ENCODE measurements at places on chromosomes 2 and 18.

- peak overlapping the region; percentile 89 for H3K4me3 ChIP-seq
- peaks cover 14% of the 10 kb centered on the region for H3K36me3 ChIP-seq
- H3K27ac ChIP-seq: peak overlapping the region; percentile 92
- no peak for DNase-seq
- H3K4me1 ChIP-seq: peaks cover 33% of the 10 kb centered on the region
Observed at GRCh38 chr2:105330681-105331375, 1.3 kb upstream of the TGFBRAP1 start.

- H3K4me3 ChIP-seq: no peak overlapping the region
- DNase-seq: no peak
- H3K4me1 ChIP-seq: no peaks in the 10 kb centered on the region
Observed at GRCh38 chr2:80548469-80548868, 243.9 kb upstream of the LRRTM1 start.

DNA sequence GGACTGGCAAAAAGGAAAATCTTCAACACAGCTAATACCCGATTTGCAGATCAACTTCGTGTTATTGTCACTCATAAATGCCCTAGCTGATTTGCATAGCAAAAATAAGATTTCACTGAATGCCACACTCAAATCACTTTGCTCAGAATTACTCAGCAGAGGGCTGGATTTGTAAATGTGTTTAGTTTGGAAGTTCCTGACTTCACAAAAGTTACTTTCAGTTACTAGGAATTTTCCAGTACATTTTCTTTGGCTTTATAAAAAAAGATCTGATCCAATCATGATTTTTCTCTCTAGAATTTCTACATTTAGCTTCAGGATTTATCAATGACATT is 433.3 kb upstream of the ID2 start:
- no peak overlapping the region for H3K27ac ChIP-seq
- no peak overlapping the region for H3K4me3 ChIP-seq
- H3K27me3 ChIP-seq: peaks cover 16% of the 10 kb centered on the region
- H3K36me3 ChIP-seq: no peaks in the 10 kb centered on the region

DNA sequence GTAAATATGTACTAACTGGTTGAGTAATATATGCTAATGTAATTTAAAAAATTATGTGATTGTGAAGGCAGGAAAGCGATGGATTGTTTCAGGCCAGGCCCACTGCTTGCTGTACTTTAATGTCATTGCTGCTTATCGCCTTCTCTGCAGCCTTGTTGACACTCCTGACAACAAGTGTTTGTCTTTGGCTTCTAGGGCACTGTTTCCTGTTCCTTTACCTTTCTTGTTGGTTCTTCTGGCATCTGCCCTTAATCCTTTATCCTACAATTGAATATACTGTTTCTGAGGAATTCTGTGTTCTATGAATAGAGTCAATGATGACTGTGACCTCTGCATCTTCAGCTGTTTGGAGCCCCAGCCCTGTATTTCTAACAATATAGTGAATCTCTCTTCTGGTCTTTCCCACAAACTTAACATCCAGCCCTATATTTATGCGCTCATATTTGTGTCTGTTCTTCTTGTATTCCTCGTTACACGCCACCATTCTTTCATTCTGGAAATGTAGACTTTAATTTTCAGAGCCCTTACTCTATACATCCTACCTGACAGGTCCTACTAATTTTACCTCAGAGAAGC is 17.6 kb downstream of the ACSL3 start:
- H3K27ac ChIP-seq: no peak overlapping the region
- H3K36me3 ChIP-seq: no peaks in the 10 kb centered on the region

- no peak for DNase-seq
- no peaks in the 10 kb centered on the region for H3K4me1 ChIP-seq
- no peak overlapping the region for H3K27ac ChIP-seq
- H3K27me3 ChIP-seq: no peaks in the 10 kb centered on the region
- H3K36me3 ChIP-seq: no peaks in the 10 kb centered on the region
Observed at GRCh38 chr18:7921938-7922587, 354.9 kb downstream of the PTPRM start.

DNA sequence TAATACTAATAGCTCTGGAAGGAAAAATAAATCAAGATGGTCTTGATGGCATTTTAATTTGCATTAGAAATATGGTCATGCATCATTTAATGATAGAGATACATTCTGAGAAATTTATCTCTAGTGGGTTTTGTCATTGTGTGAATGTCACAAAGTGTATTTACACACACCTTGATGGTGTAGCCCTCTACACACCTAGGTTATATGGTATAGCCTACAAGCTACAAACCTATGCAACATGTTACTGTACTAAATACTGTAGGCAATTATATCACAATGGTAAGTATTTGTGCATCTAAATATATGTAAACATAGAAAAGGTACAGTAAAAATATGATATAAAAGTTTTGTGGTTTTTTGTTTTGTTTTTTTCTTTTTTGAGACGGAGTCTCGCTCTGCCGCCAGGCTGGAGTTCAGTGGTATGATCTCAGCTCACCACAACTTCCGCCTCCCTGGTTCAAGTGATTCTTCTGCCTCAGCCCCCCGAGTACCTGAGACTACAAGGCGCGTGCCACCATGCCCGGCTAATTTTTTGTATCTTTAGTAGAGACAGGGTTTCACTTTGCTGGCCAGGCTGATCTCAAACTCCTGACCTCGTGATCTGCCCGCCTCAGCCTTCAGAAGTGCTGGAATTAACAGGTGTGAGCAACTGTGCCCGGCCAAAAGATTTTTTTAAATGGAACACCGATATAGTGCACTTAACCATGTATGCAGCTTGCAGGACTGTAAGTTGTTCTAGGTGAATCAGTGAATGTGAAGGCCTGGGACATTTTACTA is 83.7 kb upstream of the UBXN4 start:
- DNase-seq: no peak
- no peak overlapping the region for H3K27ac ChIP-seq
- H3K27me3 ChIP-seq: no peaks in the 10 kb centered on the region
- no peaks in the 10 kb centered on the region for H3K4me1 ChIP-seq

DNA sequence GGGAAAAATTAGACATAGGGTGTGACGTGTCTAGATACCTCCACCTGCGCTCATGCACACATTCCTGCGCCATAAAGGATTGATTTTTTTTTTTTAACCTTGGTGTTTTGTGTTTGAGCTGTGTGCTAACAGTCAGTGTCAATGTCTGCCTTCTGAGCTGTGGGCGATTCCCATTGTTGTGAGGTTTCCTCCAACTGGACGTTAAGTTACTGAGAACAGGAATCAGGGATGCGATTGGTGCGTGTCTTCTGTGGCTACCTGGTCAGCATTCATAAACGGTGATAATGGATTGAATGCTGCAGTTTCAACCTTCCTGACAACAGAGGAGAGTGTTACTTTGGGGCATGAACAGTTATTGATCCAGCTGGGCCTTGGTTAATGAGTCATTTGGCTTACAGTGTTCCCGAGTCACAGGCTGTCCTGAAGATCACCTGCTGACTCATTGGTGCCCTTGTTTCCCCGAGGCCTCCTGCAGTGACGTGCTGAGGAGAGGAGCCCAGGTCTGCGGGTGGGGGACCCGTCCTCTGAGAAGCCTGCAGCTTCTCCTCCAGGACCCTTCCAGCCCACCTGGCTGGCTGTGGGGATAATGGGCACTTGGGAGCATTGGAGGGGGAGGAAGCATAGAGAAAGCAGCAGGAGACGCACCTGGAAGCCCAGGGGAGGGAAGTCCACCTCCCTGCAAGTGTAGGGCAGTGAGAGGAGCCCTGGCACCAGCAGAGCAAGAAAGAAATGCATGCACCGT is 25.8 kb upstream of the CABYR start:
- H3K36me3 ChIP-seq: peaks cover 47% of the 10 kb centered on the region
- no peak for DNase-seq
- H3K4me3 ChIP-seq: no peak overlapping the region
- H3K27ac ChIP-seq: no peak overlapping the region
- no peaks in the 10 kb centered on the region for H3K27me3 ChIP-seq

DNA sequence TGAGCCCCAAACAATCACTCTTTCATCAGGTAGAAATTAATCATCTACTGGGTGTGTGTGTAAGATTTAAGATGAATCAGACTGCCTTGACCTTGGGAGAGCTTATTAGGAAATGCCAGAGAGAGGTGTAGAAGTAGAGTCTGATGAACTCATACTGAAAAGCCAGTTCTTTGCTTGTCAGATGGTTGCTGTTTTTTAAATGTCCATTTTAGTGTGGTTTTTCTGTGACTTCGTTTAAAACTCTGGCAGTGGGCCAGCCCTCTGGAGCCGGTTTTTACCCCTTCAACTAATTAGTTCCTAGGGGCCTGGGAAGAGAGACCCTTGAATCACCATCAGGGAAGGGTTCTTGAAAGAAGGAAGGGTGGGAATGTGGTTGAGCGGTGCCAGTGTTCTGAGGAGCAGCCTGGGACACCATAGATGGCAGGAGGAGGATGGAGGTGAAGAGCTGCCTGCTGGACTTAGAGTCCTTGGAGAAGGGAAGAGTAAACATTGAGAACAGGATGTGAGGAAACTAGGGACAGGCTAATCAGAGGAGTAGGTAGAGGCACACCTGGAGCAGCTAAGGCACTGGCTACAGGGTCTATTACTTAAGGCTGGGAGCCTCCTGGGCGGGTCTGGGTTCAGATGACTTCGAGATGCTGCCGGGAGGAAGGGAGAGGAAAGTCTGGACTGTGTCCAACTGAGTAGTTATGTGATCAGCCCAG is 66.1 kb downstream of the LRRFIP1 start:
- H3K27me3 ChIP-seq: no peaks in the 10 kb centered on the region
- peaks cover 6% of the 10 kb centered on the region for H3K36me3 ChIP-seq
- H3K27ac ChIP-seq: peak overlapping the region; percentile 91
- H3K4me1 ChIP-seq: peaks cover 81% of the 10 kb centered on the region
- no peak for DNase-seq

DNA sequence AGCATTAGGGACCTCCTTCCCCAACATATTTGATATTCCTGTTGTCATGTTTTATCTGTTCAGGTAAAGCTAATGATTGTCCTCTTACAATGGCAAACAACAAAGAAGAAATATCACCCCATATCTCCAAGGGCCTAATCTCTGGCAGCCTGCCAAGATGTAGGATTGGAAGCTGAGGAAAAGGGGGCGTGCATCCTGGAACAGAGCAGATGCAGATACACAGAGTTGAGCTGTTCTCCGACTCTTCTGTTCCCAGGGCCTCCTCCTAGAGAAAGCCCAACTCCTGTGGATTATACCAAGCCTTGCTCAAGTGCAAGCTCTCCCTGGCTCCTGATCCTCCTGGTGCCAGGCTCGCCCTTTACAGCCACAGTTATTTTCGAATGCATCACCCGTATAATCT is 35.2 kb upstream of the CD207 start:
- H3K4me3 ChIP-seq: no peak overlapping the region
- peaks cover 43% of the 10 kb centered on the region for H3K27me3 ChIP-seq
- no peaks in the 10 kb centered on the region for H3K36me3 ChIP-seq
- H3K27ac ChIP-seq: no peak overlapping the region
- peaks cover 6% of the 10 kb centered on the region for H3K4me1 ChIP-seq
- DNase-seq: no peak

All from activated B cell treated with CpG ODN at 0.5 μM for 24 hours (primary cell).